ENCODE measurements at places on chromosomes 11 and 22.

- DNase-seq = no peak
These were observed 20.0 kb downstream of the MMP7 start for GRCh38 chr11:102510439-102511135.

DNA sequence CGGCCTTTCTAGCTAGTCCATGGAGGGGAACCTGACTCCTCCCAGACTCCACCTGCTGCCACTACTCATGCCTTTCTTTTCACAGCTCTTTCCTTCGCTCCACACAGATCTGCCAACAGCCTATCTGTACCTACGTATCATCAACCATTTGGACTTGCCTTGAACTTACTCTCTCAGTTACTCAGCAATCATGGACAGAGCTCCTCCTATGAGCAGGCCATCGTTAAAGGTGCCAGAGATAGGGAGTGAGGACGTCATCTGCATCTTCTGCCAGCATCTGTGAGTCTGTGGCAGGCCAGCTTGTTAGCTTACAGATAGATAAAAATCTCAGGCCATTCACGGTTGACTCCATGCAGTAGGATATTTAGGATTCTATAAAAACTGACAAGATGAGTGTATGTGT, 162.9 kb upstream of the ZBED5 start:
- no peak for DNase-seq

GRCh38 chr11:117595440-117595839, 201.6 kb downstream of the DSCAML1 start:
- DNase-seq = no peak

DNA sequence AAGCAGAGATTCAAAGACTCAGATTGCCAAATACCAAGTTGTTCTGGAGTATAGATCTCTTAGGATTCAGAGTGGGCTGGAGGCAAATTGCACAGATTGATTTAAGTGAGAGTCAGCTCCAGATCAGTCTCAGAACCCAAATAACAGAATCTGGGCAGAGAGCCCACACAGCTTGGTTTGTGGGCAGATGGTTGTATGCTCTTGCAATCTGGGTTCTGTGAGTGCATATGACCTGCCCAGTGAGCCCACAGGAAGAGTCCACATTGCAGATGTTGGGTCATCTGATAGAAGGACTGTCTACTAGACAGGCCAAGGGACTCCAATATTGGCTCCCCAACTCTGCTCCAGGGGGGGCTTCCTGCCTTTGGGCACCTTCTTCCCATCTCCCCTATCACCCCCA, 65.9 kb downstream of the ADAMTS15 start:
- no peak for DNase-seq

DNA sequence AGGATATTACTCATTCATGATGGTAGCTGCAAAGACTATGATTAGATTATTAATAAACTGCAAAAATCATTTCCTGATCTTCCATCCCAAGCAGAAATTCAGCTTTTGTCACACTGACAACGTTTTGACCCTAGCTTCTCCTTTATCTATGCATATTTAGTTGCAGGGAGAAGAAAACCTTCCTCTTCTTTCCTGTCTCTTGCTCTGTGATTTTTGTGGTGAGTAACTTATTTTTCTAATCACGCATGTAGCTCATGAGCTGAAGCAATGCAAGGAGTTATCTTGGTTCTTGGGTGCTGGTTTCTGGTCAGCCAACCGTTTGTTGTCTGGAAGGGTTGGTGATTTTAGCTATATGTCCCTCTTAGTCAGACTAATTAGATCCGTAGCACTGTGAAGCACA, 56.4 kb downstream of the FDX1 start:
- no peak for DNase-seq

DNA sequence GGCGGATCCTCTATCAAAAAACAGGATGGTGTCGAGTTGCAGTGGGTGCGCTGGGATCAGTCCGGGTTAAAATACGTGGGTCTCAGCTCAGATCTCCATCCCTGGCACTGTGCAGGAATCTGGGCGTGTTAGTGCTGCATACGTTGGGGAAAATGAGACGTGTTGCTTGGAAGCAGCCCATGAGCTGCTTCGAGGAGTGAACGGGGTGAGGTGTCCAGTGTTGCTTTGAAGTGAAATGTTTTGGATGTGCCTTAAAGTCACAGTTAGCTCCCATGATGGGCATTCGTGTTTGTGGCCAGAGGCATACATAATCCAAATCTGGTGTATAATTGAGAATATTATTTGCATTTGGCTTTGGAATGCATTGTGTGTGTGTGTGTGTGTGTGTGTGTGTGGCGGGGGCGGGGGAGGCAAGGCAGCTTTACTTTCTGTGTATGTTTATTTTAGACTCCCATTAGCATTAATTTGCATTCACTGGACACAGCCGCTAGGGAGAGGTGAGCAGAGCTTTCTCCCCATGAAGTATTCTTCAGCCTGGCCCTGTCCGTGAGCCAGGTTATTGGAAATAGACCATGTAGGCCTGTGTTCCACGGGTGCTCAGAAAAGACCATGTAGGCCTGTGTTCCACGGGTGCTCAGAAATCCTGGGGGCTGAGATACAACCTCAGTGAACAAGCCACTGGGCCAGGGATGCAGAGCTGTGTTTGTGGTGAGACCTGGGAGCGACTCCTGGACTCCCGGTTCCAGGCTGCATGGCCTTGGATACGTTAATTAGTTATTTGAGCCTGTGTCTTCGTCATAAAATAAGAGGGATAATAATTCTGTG, 134.6 kb downstream of the ST3GAL4 start:
- no peak for DNase-seq

- no peak for DNase-seq
These were observed 9.9 kb downstream of the OR6M1 start for GRCh38 chr11:123796226-123796625.

All from fibroblast of skin of back (primary cell).